ENCODE measurements at places on chromosomes 13 and 19.

DNA sequence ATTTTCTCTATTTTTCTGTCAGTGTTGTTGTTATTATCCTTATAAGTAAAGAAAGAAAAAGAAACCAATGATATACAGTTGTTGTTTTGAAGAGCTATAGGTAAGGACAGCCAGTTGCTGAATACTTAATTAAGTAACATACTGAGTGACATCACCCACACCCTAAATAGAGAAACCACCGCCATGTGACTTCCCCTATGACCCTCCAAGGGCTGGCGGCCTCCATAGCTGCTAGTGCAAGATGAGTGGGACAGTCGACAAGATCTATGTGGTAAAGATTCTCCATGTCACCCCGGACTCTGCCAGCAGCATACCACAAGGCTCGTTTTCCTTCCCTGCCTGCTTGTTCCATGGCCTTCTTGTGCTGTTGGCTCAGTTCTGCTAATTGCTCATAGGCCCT, 221.1 kb downstream of the DNAJC15 start:
- no peak for DNase-seq

GRCh38 chr13:52141299-52141698, 12.4 kb upstream of the NEK5 start:
- no peak for DNase-seq

DNA sequence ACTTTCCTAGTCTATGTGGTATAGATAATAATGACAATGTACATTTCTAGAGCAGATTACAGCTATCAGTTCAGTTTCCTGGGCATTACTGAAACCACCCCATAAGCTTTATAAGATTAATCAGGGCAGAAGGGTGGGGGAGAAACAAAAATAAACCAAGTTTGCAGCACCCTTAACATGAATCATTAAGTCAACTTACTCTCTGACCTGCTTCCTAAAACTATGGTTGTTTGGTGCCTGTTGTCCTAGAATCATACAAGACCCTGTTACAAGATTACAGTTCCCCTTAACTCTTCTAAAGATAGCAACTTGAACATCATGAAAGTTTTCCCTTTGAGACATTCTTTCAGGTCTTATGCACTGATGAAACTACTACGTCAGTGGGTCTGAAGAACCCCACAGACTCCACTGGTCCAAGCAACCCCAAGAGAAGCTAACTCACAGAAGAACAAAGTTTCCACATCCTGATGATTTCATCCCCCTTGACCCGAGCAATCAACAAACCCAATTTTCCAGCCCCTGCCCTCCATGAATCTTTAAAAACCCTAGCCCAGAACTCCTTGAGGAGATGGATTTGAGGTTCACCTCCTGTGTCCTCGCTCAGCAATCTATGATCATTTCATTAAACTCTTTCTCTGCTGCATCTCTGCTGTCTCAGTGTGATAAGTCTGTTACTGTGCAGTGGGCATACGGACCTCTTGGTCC, 336.5 kb downstream of the FOXO1 start:
- no peak for DNase-seq

- no peak for DNase-seq
Observed at GRCh38 chr13:98265692-98266551, 88.9 kb upstream of the RNF113B start.

- no peak for DNase-seq
Observed at GRCh38 chr13:94992036-94992960, 280.0 kb upstream of the SOX21 start.

DNA sequence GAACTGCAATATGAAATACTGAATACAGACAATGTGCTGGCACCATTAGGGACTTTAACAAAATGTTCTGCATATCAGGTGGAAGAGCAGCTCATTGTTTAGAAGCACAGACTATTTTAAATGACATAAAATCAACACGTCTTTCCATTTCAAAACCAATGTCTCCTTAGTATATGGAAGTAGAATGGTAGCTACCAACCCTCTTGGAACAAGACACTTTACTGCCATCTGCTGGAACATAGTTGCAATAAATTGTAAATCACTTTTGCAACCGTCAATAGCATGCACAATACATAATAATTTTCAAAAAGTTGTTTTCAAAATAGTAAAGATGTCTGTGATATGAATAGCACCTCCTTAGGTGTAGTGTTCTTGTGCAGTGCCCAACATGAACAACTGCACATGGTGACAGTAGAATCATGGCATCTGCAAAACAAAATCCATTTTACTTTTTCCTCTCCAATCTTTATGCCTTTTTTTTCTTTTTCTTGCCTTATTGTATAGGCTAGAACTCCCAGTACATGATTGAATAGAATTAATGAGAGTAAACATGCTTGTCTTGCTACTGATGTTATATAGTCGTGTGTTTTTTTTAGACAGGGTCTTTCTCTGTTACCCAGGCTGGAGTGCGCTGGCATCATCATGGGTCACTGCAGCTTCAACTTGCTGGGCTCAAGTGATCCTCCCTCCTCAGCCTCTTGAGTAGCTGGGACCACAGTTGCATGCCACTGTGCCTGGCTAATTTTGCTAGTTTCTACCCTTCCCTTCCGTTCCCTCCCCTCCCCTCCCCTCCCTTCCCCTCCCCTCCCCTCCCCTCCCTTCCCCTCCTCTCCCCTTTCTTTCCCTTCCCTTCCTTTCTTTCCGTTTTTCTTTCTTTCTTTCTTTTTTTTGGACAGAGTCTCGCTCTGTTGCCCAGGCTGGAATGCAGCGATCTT, 7.8 kb upstream of the LYPD5 start:
- DNase-seq = no peak

- no peak for DNase-seq
Observed at GRCh38 chr13:43335764-43336163, 312.4 kb downstream of the DNAJC15 start.

GRCh38 chr13:79660361-79660760, 179.4 kb downstream of the NDFIP2 start:
- no peak for DNase-seq

GRCh38 chr19:10884274-10884673, 12.9 kb downstream of the CARM1 start:
- no peak for DNase-seq

DNA sequence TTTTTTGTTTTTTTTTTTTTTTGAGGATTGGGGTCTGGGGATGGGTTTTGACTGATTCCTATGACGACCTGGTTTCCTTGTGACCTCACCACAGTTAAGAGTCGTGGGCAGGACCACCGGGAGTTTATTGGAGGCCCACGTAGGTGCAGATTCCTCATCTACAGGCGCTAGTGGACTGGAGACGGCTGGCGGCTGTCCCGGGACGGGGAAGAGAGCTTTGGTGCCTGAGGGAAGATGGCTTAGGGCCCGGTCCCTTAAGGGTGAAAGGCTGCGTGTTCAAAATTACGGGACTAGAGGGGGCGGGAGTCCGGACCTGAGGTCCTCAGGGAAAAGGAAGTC, 682 bp upstream of the TEAD2 start:
- DNase-seq = no peak

GRCh38 chr19:1112268-1113029, 8.7 kb downstream of the GPX4 start:
- DNase-seq = no peak

DNA sequence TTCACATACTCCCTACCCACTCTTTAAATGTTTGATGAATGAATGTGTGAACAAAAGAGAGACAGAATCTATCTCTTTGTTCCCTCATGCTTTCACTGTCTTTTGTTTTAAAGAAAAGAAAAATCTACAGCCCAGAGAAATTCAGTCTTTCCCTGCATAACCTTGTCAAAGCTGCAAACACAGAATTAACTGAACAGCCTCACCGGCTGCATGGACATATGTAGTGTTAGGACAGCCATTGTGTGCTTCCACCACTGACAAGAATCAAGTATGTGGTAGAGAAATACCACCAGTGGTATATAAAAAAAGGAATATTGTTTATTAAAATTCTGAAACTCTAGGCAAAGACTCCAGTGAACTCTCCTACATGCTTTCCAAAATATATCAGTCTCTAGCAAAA, 348.4 kb upstream of the NBEA start:
- DNase-seq = no peak

- DNase-seq = no peak
Observed at GRCh38 chr13:78497702-78498355, 105.5 kb downstream of the POU4F1 start.

DNA sequence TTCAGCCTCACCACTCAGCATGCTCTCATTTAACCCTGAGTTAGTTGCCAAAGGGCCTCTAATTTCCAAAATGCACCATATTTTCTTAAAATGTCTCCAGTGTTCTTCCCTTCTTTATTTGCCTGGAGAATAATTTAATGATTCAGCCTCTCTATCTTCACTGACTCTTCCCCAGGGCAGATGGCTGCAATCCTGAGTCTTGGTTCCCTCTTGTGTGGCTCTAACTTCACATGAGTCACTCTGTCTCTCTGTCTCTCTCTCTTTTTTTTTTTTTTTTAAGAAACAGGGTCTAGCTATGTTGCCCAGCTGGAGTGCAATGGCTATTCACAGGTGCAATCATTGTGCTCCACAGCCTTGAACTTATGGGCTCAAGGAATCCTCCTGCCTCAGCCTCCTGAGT, 251.4 kb downstream of the VWA8 start:
- DNase-seq = no peak
